Hippocampal formation (tissue), 2 donors: ENCODE measurements at places on chromosomes 6 and 20.

GRCh38 chr6:18264219-18264922 is at the start of gene DEK:
TSS of gene DEK (minus strand) at chr6:18264530. CDS start at chr6:18263987, 543 bp downstream.
- peak; percentile 96 for DNase-seq

DNA sequence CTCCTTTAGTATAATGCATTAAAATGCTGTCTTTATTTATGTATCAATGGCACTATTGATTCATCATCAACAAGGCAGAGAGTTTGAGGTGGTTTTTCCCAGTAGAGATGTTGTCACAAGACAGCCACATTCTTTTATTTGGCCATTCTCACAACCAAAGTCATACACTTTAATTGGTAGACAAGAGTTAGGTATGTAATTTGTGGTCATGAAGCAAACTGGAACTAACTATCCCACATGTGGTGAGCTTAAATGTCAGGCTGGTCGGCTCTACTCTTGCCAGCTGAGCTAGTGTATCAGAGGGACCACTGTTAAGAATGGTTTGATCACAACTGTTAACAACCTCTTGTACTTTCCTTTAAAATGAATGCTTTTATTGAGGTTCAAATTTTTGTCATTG is 714.6 kb downstream of the CD109 start:
- DNase-seq: no peak

DNA sequence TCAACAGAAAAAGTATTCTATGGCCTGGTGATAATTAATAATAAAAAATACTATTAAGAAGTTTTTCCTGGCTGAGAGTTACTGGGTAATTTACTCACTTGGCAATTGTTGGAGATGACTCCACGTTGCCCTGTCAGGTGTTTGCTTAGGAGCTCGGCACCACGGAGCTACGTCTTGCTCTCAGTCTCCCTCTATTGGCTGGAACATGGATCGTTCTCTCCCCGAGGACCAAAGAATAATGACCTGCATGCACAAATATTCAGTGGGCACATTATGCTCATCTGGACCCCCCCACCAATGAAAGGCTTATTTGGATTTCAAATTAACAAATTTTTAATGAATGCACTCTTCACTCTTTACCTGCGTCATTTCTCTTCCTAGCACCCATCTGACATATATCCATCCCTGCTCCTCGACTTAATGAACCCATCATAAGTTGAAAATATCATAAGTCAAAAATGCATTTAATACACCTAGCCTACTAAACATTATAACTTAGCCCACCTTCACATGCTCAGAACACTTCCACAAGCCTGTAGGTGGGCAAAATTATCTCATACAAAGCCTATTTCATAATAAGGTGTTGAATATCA is 71.0 kb upstream of the CD83 start:
- DNase-seq: no peak

DNA sequence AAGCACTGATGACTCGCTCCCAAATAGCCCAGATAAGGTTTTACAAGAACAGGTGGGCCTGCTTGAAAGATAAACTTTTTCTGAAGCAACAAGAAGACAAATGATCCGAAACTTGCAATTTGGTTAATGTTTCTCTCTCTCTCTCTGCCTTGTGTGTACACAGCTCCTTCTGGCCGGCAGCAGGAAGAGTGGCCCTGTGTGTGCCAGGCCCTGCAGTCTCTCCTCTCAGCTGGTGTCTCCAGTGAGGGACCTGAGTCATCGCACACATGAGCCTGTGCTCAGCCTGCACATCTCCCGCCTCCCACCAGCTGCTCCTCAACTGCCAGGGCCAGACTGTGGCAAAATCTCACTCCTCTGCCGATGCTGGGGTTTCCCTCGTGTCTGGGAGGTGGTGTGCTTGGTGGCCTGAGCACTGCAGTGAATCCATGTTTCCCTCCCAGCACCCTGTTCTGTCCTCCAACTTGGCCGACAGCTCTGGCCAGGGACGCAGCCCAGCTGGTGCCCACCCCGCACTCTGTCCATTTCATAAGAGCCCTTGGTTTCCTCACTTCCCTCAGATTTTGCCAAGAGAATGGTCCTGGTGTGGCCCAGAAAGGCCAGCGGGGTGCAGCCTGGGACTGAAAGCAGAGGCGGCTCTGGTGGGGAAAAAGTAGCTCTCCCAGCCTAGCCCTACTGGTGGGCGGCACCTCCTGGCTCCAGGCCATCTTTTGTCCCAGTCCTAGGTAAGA is 49.4 kb downstream of the ERMARD start:
- DNase-seq: peak; percentile 30

DNA sequence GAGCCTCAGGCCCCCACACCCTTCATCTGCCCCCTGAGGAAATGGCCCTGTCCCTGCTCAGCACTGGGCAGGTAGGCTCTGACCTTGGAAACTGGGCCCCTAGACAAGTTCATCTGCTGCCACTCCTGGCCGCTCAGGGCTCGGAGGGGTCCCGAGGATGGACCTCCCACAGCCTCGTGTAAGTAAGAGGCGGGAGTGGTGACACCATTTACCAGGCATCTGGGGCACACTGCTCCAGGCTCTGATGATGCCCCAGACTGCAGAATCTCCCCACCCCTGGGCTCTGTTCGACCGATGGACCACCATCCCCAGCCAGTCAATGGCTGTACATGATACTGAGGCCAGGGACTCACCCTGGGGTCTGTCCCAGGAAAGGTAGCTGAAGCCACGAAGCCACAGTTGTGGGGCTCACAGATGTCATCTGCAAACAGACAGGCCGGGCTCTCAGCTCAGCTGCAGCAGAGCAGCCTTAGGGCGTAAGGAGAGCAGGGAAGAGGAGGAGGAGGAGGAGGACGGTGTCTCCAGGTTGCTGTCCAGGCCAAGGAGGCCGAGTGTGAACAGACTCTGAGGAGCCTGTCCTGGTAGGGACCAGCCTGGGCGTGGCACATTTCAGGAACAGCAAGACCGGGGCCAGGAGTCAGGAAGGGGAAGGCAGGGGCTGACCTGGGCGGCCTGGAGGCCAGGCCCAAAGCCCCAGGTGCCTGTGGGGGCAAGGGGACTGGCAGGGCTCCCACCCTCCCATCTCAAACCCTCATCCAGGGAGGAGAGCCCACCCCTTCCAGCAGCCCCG is 300.4 kb downstream of the TAF4 start:
- DNase-seq: no peak

- no peak for DNase-seq
These were observed 112.0 kb downstream of the ISM1 start for GRCh38 chr20:13333036-13333435.

DNA sequence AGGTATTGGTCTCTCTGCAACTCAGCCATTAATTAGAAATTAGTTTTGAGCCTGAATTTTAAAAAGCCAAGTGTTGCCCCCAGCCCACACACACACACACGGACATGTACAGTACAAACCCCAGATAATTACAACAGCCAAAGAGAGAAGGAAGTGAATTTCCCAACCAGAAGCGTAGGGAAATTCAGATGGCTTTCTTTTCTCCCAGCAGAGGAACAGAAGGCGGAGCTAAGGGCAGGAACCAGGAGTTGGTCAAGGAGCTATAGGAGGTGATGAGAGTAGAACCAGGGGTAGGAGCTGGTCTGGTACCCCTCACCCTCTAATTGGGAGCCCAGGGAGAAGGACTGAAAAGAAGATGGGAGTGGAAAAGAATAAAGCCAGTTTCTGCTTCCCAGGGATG is 3.9 kb upstream of the ZBTB9 start:
- DNase-seq: no peak

GRCh38 chr6:100105138-100105537 is 111.1 kb upstream of the MCHR2 start:
- no peak for DNase-seq

DNA sequence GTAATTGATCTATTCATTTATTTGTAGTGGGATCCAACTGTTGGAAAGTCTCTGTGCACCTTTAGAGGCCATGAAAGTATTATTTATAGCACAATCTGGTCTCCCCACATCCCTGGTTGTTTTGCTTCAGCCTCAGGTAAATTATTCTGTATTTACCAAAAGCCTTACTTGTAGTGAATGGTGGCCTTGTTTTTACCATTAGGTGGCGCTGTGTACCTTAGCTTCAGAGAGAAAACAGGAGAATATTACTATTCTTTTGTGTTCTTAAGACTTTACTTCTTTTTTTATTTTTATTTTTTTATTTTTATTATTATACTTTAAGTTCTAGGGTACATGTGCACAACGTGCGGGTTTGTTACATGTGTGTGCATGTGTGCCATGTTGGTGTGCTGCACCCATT is 23.7 kb downstream of the PEX7 start:
- no peak for DNase-seq

DNA sequence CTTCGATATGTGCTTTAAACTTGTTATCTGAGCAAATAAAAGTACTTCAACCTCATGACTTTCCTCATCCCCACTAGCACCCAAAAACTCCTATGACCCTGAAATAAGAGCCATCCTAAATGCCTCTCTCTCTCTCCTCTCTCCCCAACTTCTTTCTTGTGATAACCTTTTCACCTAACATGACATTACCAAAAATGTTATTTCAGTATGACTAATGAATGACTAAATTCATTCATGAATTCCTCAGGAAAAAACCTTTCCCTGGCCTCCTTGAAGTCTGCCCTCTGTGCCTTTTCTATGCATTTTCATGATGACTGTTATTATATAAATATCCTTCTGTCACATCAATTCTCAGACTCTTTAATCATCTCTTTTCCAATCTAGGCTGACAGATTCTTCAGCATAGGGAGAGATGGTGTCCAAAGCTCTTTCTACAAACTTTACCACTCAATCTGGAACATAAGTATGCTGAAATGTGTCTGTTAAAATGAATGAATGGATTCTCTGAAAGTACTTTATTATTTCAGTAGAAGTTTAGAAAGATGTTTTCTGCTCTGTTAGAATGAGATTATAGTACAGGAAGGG is 114.3 kb upstream of the GGTLC1 start:
- no peak for DNase-seq

DNA sequence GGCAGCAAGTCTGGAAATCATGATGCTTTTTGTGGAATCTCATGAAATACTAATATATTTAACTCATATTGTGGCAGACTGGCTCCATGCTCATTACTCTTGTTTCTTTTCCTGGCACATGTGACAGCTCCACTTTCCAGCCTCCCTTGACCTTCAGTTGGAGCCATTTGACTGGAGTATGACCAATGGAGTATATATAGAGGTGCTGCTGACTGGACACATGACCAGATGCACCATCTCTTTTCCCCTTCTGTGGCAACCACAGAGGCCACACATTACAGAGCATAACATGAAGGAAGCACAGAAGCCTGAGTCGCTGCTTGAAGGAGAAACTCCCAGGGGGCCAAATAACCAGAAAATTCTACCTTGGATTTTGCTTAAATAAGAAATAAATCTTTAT is 77.4 kb downstream of the MKKS start:
- no peak for DNase-seq

- no peak for DNase-seq
These were observed 24.3 kb upstream of the MCUR1 start for GRCh38 chr6:13838616-13839015.

DNA sequence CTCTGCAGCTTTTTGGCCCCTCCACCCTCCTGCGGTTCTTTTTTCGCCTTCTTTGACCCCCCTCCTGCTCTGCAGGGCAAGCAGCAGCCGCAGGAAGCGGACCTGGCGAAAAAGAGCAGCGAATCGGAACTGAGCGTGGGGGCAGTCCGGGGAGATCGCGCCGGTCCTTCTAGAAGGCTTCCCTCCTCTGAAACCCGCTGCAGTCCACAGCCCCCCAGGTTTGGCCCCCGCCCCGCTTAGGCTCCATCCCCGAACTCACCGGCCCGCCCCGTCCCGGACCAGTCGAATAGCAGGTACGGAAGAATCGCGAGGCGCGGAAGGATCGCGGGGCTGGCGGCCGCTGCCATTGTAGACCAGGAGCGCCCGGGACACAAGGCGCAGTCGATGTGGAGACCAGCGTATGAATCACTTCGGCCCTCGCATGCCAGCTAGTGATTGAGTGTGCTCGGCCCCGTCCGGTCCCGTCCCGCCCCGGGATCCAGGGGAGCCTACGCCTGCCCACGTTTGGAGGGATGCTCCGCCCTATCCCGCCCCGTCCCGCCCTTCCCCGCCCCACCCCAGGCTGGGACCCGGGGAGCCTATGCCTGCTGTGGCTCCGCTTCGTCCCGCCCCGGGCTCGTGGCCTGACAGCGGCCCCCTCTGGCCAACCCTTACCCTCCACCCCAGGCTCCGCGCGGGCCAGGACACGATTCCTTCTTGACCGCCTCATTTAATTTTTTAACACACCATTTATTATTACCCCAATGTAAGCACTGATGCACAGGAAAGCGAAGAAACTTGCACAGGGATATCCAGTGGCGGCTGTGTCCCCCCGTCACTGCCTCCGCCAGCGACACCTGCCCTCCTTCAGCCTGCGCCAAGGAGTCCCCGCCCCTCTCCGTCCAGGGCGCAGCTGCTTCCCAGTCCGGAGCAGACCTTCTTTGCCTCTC is at the start of gene ULBP3:
Gene ULBP3, minus strand, starts transcription at position 402 of the 929 bp plus-strand sequence. Its CDS starts 55 bp downstream, at position 347.
- peak; percentile 64 for DNase-seq

- no peak for DNase-seq
These were observed 7.2 kb upstream of the SERPINB1 start for GRCh38 chr6:2848851-2849250.

DNA sequence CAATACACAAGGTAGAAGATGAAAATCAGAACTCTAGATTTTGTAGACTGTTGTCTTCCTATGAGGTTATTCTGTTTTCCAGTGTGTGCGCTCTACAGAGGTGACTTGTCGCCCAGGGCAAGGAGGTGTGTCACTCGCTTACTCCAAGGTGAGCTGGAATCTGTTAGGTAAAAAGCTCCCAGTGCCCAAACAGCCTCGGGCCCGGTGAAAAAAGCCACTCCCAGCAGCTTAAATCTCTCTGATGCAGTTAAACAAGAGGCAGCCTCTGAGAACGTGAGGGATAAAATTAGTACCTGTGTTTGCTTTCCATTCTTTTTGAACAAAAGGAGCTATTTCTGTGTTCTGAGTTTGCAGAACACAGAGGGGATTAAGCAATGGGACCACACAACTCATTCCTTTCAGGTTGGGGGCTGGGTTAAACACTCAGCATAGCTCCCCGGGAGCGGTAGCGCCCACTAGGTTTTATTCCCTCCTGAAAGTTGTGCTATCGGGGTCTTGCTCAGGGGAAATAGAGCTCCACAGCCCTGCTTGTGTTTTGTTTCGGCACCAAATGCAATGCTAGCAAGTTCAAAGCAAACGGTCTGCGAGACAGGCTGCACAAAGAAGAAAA is 181.2 kb downstream of the FOXA2 start:
- no peak for DNase-seq

DNA sequence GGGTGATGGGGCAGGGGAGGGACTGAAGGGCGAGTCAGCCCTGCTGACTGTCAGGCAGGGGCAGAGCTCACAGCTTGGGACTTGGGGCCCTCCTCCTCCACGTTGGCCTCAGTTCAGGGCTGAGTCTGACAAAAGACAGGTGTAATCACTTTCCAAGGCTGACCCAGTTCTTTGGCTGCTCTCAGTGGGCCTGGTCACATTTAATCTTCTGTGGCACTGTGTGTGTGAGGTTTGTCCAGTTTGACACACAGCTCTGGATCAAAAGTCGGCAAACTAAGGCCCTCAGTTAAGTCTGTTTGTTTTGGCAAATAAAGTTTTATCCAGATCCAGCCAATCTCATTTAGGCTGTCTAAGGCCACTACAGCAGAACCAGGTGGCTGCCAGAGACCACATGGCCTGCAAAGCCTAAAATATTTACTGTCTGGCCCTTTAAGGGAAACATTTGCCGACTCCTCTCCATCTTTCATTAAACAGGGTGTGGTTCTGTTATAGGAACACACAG is 5.1 kb upstream of the MAP1LC3A start:
- no peak for DNase-seq

GRCh38 chr6:20217891-20218290 is 5.6 kb upstream of the MBOAT1 start:
- DNase-seq: no peak

- no peak for DNase-seq
These were observed 20.8 kb downstream of the RRBP1 start for GRCh38 chr20:17661121-17661744.

GRCh38 chr6:74282143-74282689 is 586.2 kb downstream of the CD109 start:
- DNase-seq: no peak

GRCh38 chr6:82616386-82617028 is 252.9 kb downstream of the TPBG start:
- DNase-seq: peak; percentile 12
